ENCODE measurements at places on chromosomes 12 and 14.

- DNase-seq = no peak
Observed at GRCh38 chr14:24311837-24312615, 724 bp downstream of the LTB4R start.

DNA sequence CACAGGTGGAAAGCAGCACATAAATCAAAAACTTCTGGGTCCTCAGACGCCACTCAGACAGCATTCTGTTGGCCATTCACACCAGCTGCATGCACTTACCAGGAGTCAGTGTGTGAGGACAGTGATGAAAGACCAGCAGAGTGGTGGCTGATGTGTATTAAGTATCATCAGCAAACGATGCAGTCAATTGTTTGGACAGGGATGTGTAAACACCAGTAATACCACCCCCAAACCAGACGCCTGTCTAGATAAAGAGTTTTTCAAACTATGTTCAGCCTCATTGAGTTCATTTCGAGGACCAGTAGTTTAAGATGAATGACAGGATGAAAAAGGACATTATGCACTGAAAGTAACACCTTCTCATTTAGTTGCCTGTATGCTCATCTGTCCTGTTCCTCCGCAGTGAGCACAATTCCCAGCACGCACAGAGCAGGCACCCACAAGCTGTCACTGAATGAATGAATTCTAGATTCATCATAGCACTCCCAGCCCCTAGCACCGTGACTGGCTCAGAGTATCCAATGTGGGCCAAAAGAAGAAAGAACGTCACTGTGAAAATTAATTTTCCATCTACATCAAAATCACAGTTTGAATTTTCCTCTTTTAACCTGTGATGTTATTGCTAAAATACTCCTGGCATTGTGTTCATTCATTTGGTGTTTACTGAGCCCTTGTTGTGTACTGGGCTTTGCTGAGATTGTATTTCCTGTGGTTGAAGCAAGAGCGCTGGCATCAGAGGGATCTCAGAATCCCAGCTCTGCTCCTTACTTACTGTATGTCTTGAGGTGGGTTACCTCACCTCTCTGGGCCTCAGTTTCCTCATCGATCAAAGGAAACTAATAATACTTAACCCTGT is 124.8 kb upstream of the NOS1 start:
- no peak for DNase-seq

DNA sequence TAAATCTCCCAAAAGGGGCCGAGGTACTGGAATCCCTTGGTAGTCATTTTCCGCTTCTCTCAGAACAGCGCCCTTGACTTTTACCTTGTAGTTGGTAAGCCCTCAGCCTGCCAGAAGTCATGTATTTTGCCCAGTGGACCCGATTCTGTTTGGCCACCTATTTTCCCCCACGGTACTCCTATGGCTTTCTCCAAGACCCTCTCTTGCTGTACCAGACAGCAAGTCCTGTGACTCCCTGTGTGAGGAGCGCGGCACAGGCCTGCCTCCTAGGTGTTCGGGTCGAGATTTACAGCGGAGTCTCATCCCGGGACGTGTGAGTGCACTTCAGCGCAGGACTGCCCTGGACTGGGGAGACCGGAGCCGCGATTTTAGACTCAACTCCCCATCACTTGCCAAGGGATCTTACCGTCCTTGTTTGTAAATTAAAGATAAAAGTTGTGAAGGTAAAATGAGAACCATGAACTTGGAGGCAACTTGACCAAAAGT is 1.1 kb upstream of the MBD6 start:
- DNase-seq = peak; percentile 74

- DNase-seq = no peak
Observed at GRCh38 chr14:77714926-77715325, 7.0 kb downstream of the SLIRP start.

DNA sequence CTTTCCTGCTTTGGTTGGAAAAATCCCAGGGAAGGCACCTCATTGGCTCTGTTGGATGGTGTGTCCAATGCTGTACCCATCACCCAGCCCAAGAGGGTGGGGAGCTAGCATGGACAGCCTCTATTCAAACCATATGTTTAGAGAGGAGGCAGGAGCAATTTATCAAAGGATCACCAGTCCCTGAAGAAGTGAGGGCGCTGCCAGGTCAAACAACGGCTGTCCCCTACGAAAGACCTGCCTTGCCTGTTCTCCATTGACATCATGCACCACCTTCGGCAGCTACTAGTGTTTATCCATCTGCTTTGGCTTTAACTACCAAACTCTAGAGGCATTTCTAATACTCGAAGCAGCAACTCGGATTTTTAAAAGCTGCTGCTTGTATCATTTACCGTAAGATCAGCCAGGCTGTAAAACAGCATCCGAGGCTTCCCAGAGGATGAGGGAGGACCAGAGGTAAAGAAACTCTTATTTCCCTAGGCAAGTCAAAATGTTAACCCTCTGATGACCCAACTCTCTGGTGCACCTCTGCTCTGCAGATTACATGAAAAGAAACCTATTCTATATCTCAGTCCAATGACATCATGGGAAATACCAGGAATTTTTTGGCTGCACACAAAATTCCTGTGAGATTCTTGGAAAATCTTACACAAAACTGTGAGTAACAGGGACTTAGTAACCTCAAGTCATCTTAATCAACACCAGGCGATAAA is 720.9 kb upstream of the TBX3 start:
- DNase-seq = no peak

- no peak for DNase-seq
Observed at GRCh38 chr14:37251775-37252174, 54.0 kb downstream of the MIPOL1 start.

DNA sequence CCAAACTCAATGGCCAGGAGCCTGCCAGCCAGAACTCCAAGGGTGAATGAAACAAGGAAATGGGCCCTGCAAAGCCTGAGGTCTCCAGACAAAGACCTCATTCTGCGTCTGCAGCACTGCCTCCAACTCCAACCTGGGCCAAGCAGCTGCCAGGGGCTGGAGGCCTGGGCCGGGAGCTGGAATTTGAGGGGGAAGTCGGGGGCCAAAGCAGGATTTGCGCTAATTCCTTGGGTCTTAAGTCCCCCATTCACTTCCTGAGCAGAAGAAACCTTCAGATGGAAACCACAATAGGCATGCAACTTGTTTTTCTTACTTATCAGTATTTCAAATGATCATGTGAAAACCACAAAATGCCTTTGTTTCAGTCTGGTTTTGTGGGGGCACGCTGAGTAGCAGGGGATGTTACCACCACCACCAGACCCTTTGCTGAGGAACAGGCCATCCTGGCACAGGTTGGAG is 23.0 kb upstream of the TC2N start:
- DNase-seq = no peak

GRCh38 chr12:129200576-129200975 is 347.3 kb downstream of the GLT1D1 start:
- no peak for DNase-seq

GRCh38 chr12:132445884-132446632 is 43.9 kb upstream of the FBRSL1 start:
- DNase-seq = no peak

DNA sequence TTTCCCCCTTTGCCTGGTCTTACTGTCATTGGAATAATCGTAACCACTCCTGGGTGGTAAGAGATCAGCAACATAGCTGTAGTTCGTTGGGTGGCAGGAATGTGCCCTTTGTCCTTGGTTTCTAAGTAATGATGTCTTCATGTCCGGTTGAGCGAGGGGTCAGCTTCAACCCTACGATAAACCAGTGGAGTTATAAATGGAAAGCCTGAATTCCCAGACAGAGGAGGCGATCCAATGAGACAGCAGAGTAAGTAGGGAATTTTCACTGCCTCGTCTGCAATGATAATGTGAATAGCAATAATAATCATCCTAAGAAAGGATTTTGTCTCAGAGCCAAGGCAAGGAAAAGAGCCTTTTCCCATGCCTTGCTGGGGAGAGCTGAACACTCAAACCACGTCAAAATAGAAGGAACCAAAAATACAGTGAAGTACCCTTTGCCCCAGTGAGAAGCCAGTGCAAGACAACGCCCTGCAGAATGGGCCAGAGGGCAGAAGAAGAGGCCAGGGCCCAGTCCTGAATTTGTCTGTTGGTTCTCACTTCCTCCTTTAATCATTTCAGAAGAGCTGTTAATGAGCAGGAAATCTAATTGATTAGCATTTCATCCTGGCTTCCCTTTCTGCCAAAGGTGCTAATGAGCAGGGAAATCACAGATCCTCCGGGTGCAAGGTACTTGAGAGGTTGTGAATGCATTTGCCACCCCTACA is 330.7 kb downstream of the CACNA1C start:
- peak; percentile 10 for DNase-seq

GRCh38 chr12:88057994-88058718 is 29.0 kb upstream of the C12orf50 start:
- no peak for DNase-seq

DNA sequence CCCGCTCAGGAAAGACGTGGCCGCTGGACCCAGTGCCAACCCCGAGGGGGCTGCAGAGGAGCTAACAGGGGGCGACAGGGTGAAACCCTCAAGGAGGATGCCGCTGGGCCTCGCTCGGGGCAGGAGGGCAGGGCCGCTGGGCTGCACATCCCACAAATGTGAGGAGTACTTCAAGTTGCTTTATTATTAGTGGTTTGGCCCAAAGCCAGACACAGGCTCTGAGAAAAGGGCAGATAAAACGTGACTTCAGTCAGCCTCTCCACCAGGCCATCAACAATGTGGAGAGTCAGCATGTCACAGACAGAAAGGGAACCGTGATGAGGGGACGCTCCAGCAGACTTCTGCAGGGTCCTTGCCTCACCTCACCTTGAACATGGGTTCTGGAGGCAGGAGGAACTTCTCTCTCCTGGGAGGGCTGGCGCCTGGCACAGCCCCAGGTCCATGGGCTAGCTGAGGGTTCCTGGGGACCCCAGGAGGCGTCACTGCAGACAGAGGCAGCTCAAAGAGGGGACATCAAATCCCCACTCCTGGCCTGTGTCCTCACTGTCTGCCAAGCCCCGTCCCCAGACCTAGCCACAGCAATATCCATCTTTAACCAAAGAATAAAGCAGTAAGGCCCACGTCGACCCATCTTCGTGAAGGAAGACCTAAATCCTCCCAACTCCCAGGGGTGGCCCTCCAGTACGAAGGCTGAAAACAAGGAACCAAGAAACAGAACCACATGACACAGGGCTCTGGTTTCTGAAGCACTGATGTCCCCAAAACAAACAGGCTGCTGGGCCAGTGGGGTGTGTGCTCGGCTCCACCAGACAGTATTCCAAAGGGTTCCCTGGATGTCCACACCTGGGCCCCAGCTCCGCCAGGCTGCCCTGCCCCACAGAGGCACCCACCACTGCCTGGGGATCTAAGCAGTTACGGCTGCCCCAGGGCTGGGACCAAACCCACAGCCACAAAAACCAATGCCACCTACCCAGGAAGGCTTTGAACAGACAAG is 35.1 kb downstream of the CCDC85C start:
- no peak for DNase-seq
